ENCODE measurements at places on chromosomes 6 and 20.

DNA sequence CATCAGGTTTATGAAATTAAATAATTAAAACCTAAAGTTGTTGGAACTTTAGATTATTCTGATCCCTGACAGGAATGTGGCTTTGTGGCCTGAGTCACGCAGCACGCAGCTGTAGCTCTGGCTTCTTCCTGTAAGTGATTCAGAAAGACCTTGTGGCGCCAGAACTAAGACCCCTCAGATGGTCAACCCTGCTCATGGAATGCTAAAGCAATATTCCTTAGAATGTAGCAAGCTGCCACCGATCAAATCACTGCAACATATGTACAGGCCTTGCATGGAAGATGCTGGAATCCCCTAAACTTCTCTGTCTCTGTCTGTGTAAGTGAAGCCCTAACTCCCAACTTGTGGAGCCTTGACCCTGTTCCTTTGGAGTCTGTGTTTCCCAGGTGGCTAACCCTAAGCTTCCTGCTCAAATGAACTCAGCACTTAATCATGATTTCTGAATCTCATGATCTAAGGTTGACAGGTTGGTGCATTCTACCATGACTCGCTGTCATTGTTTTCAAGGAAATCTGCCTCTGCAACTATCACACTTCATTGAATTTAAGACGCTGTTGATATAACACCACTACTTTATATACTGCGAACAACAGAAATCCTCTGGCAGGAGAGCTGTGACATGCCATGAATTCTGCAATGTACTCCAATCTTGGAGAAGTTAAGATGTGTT lies 111.2 kb upstream of the CST7 start:
- DNase-seq = no peak

- DNase-seq = peak; percentile 70
Observed at GRCh38 chr20:973785-974194, 28.3 kb downstream of the RSPO4 start.

DNA sequence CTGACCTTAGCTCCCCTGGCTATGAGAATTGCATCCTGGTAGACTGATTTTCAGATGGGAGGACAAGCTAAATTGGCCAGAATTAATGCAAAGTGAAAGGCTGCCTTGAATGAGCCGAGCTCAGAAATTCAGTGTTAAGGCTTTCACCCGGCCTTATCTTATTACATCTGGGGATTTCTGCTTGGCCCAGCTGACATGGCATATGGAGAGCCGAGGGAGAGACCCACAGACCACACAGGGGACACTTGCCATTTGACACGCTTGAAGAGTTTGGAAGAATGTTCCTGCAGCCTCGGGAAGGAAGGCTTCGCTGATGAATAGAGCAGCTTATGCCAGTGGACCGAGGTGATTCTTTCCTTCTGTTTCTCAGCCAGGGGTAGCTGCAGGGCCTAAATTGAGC lies 9.0 kb downstream of the MOCS3 start:
- DNase-seq = peak; percentile 17

- DNase-seq = no peak
Observed at GRCh38 chr6:34051331-34051919, 94.5 kb downstream of the GRM4 start.

DNA sequence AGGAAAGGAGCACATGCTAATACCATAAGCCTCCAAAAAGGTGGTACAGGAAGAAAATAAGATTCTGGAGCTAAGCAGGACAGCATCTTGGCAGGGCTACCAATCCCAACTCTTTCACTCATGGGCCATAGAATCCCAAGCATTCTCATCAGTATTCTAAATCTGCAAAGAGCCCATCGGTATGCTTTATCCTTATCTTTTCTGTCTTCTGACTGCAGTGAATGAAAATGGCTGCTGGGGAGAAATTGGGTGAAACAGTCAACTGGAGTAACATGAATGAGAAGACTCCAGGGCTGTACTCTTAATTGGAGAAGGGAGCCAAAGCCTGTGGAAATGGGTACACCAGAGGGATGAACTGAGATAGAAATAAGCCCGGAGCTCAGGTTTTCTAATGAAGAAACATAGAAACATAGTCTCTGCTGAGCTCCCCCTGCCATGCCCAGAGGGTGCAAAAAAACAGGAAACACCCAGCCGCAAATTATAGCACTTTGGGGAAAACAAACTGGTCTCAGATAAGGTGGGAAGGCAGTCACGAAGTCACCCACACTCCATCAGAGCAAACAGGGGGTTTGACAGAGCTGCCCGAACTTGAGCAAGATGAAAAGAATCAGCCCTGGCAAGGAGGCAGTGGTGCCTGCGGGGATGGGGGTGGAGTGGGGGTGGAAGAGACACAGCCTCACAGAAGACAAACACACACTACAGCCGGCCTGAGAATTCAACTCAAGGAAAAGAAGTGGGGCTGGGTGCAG lies 35.4 kb upstream of the E2F3 start:
- DNase-seq = peak; percentile 36

DNA sequence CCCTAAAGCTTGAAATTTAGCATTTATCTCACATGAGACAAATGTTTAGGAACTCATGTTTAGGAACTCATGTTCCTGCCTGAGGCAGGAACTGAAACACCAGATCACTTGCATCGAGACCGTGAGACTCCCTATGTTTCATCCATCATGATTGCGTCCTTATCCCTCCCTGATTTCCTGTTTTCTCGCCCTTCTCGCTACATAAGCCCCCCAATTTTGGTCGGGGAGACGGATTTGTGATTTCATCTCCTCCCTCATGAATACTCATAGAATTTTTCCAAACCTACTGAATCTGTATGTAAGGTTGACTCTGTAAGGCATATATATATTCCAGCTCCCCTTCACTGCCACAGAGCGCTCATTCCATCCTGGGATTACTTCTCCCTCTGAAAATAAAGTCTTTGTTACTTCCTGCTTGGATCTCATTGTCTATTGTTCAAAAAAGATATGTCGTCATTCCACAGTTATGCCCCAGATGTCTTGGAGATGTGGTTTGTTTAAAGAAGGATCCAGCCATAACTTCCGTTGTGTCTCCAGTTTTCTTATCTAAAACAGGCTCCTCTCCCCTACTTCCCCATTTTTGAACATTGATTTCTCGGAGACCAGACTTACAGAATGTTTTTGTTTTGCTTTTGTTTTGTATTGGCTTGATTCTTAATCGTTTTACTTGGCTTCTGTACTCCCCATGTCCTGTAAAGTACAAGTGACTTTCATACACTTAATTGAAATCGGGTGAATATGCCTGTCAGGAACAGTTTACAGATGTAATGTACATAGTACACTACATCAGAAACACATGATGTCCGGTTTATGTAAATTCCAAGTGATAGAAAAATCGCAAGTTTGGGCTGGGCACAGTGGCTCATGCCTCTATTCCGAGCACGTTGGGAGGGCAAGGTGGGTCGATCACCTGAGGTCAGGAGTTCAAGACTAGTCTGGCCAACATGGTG lies 118.7 kb downstream of the HFE start:
- DNase-seq = peak; percentile 86

DNA sequence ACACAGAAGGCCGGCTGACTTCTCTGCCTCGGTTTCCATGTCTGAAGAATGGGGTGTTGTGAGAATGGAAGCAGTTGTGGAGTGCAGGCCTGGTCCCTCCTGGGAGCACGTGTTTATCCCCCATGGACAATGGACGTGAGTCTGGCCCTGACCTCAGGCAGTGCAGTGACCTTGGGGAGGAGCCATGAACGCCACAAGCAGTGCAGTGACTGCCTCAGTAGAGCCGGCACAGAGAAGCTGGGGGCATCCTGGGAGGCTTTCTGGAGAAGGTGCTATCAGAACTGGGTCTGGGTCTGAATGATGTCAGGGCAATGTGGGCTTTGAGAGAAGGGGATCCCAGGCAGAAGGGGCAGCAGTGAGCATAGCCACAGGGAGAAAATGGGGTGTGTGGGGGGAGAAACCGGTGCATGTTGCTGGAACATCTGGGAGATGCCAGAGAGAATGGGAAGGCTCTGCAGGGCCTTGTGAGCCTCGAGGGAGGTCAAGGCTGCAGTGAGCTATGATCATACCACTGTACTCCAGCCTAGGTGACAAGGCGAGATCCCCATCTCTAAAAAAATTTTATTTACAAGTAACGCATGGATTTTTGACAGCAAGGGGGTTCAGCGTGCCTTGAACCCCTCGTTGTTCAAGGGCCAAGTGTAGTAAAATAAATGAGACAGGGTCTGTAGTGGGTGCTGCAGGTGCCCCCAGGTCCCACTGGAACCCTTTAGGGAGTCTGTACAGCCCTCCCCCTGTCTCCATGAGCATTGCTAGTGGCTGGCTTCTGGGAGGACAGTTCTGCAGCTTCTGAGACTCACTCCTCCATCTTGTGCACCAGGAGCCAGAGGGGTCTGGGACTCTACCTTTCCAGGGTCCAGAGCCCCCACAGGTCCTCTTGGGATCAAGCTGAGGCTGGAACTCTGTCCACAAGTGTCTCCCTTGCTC lies 27.0 kb upstream of the ZBP1 start:
- no peak for DNase-seq

GRCh38 chr6:122553697-122554096 lies 56.5 kb upstream of the PKIB start:
- DNase-seq = no peak

- no peak for DNase-seq
Observed at GRCh38 chr6:79467716-79468115, 69.5 kb downstream of the LCA5 start.

DNA sequence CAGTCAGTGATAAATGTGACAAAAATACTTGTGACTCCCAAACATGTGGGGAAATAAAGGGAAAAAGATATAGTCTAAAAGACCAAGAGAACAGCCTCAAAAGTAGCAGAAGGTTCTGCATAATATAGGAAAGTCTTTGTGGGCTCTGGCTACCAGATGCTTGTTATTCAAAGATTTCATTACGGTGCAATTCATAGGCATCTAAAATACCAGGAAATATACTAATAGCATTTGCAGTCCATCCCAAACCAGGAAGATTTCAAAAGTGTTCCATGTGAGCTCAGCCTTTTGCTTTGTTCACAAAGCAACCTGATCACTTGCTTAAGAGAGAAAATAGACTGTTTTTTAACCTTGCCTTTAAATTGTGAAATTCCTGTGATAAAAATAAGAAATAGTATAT lies 506.7 kb upstream of the MARCKS start:
- no peak for DNase-seq

GRCh38 chr20:63934271-63935068 lies 21.7 kb downstream of the UCKL1 start:
- DNase-seq = no peak

GRCh38 chr6:100455230-100456124 lies 9.2 kb downstream of the SIM1 start:
- DNase-seq = no peak

DNA sequence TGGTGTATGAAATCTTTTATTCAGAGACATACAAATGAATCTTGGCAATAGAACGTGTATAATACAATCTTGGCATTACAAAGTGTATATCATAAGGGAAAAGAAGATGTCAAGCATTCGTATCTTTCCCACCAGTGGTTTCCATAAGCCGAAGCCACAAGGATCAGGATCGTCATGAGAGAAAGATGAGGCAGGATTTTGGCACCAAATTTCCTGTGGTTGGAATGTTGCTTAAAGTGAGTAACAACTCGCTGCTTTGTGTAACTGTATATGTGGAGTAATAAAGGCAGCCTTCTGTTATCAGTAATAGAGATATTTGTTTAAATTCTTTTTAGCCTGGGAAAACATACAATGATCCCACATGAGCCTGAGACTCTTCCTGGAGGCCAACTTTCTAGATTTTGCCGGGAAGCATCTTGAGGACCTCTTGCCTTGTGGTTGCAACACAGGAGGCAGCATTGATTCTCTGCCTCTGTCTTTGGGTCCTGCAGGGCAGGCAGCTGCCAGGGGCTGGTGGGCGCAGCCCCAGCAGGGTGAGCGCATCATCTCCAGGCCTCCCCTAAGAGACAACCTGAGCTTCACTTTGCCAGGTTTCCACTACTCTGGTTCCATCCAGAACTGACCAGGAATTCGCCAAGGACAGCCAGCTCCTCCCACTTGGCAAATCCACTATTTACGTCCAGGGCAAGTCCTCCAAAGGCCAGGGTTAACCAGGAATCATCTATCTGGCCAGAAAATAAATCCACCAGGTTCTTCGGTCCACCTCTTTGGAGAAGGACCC lies 230.9 kb upstream of the SULF2 start:
- peak; percentile 84 for DNase-seq

DNA sequence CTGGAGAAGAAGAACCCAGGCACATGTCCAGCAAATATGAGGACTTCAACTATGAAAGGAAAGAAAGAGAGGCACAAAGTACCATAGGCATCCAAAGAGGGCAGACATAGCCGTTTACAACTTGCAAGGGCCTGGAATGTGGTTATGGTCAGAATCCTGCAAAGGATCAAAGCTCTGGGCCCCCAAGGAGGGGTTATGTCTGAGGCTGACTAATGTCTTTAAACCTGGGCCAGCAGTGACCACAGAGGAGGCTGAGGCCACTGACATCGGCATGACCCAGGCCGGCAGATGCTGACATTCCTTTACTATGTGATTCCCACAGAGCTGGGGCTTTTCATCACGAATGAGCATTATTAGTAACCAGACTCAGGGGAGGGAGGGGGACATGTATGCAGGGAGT lies 861.1 kb downstream of the DHX35 start:
- DNase-seq = peak; percentile 68

GRCh38 chr6:112951829-112952228 lies 604.7 kb downstream of the RFPL4B start:
- DNase-seq = no peak

GRCh38 chr6:37061157-37061804 lies 55.8 kb downstream of the FGD2 start:
- no peak for DNase-seq

- no peak for DNase-seq
Observed at GRCh38 chr6:123439371-123439770, 197.4 kb downstream of the TRDN start.

GRCh38 chr6:148550569-148550968 lies 196.3 kb upstream of the UST start:
- DNase-seq = no peak

- DNase-seq = no peak
Observed at GRCh38 chr6:101458336-101458735, 64.8 kb downstream of the GRIK2 start.

DNA sequence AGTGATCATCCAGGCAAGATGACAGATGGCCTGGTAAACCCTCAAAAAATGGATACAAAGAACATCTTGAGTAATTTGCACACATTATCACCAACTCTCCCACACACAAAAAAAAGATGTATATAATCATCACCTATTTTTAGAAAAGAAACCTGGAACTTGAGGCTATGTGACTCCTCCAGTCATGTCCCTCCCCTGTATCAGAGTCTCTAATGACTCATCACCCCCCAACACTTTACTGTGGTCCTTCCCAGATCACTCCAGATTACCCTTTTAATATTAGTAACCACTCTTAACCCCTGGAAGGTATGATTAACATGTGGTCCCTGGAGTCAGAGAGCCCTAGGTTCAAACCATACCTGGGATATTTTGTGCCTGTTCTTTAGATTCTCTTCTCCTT lies 144.8 kb downstream of the ZNF217 start:
- no peak for DNase-seq

- no peak for DNase-seq
Observed at GRCh38 chr20:43431134-43431519, 26.6 kb upstream of the SRSF6 start.

DNA sequence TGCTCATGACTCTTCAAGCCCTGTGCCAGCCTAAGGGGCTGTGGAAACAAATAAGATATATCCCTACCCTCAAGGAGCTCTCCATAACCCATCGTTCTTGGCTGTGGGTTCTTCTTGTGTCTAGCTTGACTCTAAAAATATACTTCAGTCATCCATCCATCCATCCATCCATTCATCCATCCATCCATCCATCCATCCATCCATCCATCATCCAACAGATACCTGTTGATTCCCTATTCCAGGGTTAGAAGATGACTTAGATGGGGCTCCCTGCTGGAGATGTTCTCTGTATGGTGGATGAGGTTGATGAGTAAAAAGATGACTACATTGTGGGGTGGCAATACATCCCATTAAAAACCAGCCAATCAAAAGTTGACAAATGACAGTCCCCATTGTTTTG lies 23.5 kb downstream of the HCK start:
- DNase-seq = no peak

- DNase-seq = no peak
Observed at GRCh38 chr6:83472767-83473166, 39.6 kb upstream of the PRSS35 start.

Data from Daoy (cell line).